ENCODE measurements at places on chromosomes 4 and X.
A peak's percentile ranks its signal among the peaks of the same experiment; 100 is the strongest.

DNA sequence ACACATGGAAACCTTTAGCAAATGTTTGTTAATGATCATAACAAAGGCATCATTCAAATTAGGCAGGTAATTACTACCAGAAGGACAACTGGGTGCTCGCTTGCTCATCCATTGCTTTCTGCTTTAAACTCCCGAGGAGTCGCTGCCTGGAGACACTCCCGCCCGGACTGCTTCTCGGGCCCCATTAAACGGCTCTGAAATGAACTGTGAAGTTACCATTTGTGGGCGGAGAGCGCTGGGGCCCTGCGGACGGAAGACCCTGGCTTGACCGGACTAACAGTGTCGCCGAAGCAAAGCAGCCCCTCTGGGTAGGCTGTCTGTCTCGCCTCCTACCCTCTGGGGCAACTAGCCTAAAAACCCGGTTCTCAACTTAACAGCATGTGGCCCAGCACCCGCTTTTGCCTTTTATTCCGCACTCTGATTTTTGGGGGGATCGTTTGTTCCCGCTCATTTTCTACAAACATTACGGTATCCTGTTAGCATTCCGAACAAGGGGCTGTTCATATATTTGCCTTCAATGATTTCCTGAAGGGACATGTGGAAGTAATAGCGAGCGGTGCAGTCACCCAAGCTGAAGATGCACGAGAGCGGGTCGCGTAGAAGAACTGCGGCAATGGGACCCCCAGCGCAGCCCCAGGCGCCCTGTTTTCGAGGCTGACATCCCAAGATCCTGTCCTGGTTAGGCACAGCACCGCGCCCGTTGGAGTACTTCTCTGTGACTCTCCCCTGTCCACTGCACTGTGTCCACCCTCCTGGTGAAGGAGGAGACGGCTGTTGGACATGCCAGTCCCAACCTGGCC lies 1.6 kb upstream of the PDGFRA start:
- DNase-seq, result peak; percentile 86

DNA sequence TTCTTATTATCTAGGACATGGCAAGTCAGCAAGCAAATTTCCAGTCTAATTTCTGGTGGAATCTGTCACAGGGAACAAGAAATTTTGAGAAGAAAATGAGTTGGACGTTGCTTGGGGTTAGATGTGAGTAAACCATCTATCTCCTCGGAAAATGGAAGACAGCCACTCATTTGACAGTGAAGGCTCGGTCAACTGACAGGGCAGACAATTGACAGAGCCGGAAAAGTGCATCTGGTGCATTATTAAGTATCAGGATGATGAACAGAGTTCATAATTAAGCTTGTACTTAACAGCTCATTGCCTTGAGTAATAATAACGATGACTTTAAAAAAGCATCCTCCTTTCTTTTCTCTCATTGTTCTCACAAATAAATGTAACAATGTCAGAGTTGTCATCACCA lies 168.4 kb downstream of the MAD2L1 start:
- no peak for DNase-seq

GRCh38 chr4:184617600-184618196 lies 31.5 kb downstream of the CASP3 start:
- DNase-seq, result no peak

DNA sequence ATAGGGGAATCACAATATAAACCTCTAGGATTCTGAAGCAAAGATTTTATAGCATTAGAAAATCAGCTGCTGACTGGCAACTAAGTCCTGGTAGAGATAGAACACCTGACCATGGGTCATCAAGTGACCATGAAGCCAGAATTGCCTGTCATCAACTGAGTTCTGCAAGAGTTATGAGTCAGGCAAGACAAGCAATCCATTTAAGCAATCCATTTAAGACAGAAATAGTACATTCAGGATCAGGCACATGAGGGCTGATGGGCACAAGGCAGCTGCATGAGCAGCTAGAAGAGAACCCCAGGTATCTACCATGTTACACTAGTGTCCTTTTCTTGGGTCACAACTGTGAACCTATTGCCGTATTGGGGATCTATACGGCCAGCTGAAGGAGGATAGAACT lies 98.9 kb downstream of the SPRY1 start:
- no peak for DNase-seq

- no peak for DNase-seq
Observed at GRCh38 chr4:174398728-174399127, 115.0 kb downstream of the CEP44 start.

- no peak for DNase-seq
Observed at GRCh38 chr4:128275346-128275745, 12.3 kb downstream of the PGRMC2 start.

DNA sequence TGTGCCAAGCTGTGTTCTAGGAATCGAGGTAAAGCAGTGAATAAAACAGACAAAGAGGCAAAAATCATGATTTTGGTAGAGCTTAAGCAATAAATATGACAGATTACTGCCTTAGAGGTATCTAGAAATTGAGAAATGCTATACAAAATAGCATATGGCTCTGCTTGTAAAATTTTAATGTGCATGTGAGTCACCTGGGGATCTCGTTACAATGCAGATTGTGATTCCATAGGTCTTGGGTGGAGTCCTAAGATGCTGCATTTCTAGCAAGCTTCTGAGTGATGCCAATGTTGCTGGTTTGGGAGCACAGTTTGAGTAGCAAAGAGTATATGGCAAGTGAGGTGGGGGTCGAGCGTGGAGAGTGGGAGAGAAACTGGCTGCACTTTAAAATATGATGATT lies 697.3 kb upstream of the MAGEB2 start:
- DNase-seq, result no peak

DNA sequence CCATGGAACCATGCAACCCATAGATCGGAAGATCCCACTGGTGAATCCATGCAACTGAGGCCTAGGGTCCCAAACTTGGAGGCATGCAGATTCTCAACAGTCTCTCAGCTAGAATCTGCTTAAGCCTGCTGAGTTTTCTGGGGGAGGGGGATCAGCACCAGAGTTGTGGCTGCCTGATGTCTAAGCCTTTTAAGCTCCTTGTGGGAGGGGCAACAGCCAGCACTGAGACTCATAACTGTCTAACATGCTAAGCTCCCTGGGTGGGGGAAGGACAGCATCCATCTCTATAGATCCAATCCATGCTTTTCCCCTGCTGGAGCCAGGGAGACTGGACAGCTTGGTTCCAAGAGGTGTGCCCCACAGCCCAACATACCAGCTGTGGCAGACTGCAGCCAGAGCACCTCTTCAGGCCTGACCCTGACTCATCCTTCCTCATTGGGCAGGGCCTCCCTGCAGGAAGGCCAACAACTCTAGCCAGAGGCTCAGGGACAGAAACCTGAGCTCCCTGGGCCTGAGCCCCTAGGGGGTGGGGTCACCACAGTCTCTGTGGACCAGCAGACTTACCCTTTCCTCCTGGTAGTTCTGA lies 300.1 kb upstream of the SLC7A11 start:
- DNase-seq, result no peak

DNA sequence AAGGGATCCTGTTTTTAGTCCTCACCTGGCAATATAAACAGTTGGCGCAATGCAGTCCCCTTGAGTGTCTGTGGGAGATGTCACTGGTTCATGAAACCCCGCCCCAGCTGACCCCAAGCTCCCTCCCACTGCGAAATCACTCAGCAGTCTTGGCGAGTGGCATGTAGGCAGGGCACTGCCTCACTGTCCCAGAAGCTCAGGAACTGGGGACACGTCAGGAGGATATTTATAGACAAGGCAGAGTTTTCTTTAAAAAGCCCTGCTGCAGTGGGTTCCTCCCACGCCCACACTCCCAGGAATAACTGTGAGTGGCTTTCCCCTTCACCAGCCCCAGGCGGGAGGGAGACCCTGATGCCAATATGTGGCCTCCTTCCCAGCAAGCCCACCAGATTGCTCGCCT lies 44.3 kb upstream of the PPP2R2C start:
- DNase-seq, result no peak

- no peak for DNase-seq
Observed at GRCh38 chr4:163486321-163486720, 8.2 kb upstream of the TMA16 start.

DNA sequence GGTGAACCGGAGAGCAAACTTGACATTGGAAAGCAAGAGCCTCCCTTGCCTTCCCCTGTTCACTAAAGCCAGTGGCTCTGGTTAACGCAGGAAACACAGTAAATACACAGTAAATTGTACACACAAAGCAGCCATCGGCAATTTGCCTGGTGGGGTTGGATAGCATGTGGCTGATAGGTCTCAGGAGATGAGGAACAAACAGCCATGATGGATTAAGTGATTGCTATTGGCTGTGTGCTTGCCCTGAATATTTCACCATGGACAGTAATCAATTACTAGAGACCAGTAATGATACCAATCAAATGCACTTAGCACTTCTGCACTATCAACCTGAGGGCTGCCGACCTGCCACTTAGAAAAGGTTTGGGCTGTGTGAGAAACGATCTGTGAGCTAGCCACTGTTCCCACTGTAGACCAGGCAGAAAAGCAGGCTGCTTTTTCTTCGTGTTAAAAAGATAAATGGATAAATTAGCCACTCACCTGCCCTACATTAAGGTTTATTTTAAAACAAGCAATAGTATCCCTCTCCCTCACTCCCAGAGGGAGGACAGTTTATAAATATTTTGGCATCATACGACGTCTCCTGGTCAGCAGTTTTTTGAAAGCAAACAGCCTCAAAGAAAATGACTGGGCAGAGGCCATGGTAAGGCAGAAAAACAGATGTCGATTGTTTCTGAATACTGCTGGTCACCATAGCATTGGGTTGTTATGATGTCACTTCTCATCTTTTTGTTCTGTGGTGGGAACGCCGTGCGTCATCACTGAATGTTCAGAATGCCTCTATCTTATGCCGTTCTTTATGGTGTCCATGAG lies 167.1 kb downstream of the MAML3 start:
- DNase-seq, result no peak

- DNase-seq, result no peak
Observed at GRCh38 chr4:108885211-108885610, 122.4 kb upstream of the ETNPPL start.

- no peak for DNase-seq
Observed at GRCh38 chrX:56785442-56785841, 56.4 kb downstream of the NBDY start.

- no peak for DNase-seq
Observed at GRCh38 chr4:145181091-145181501, 707 bp upstream of the OTUD4 start.

GRCh38 chr4:113157086-113157857 lies 107.8 kb downstream of the ANK2 start:
- DNase-seq, result no peak

GRCh38 chr4:40299811-40300292 lies 35.3 kb upstream of the CHRNA9 start:
- DNase-seq, result no peak

DNA sequence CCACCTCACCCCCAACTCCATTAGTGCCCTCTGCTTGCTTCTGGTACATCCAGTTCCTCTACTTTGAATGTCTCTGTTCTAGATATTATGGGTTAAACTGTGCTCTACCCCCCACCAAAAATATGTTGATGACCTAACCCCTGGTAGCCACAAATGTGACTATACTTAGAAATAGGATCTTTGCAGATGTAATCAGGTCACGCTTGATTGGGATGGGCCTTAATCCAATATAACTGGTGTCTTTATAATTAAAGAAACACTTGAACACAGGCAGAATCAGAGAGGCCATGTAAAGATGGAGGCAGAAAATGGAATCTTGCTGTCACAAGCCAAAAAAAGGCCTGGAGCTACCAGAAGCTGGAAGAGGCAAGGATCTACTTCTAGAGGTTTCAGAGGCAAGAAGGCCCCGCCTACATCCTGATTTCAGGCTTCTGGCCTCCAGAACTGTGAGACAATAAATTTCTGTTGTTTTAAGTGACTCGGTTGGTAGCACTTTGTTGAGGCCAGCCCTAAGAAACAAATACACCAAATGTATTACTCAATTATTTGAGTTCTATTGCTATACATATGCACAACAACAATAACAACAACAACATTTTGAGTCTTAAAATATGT lies 220.0 kb downstream of the PPP3CA start:
- no peak for DNase-seq

DNA sequence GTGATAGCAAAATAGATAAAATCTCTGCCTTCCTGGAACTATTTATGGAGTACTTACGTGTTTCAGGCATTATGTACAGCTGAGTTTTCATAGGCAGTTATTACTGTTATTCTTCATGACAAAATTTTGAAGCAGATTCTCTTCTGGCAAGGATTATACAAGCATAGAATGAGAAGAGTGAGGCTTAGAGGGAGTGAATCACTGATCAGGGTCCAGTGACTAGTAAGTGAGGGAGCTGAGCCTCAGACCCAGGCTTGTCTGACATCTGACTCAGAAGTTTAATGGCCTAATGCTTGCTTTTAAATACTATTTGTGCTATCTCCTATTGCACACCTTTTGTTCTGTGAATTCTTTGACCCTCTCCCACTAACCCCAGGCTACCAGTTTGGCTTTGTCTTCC lies 110.6 kb downstream of the DTHD1 start:
- DNase-seq, result no peak

DNA sequence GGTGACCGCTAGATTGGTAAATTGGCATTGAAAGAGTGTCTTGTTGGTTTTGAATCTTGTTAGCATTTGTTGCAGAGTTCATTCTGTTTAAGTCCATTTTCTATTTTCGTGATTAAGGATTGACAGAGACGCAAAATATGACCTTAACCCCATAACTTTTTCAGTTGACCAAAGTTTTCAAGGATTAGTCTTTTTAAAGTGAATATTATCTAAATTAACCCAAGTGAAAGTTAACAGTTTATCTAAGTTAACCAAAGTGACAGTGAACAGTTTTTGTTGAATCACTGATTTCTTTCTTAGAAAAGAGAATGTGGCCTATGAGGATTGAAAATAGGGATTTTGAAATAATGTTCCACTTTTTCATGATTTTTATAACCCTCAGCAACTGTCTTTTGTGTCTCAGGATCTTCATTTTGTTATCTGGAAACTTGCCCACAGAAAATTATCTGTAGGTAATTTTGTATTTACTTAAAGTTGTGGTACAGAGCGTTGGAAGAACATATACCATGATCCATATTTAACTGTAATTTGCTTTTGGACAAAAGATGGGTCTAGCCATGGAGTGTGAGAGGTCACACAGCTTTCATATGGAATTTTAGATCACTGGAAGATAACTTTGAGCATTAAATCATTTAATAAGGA lies 3.3 kb downstream of the CPEB2 start:
- DNase-seq, result no peak

- DNase-seq, result no peak
Observed at GRCh38 chr4:186882293-186882692, 158.6 kb upstream of the FAT1 start.

- DNase-seq, result no peak
Observed at GRCh38 chrX:44944894-44945293, 71.9 kb downstream of the KDM6A start.

DNA sequence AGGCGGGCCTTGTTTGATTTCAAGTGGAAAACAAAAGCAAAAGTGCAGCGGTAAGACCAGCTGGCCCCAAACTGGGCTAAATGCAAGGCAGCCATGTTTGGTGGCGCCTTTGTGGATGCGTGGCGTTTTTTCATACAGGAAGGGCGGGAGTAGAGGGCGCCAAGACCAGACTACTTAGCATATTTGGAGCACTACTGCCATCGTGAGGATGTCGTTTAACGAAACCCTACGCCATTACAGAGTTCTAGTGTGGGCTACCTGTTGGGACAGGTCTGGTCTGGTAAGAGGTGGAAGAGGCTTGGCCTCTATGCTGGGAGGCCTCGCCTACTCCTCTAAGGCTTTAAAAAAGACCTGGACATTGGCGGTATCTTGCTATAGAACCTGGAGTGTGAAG lies 230.7 kb upstream of the STK26 start:
- DNase-seq, result no peak
